ENCODE measurements at places on chromosomes 1 and 21.

DNA sequence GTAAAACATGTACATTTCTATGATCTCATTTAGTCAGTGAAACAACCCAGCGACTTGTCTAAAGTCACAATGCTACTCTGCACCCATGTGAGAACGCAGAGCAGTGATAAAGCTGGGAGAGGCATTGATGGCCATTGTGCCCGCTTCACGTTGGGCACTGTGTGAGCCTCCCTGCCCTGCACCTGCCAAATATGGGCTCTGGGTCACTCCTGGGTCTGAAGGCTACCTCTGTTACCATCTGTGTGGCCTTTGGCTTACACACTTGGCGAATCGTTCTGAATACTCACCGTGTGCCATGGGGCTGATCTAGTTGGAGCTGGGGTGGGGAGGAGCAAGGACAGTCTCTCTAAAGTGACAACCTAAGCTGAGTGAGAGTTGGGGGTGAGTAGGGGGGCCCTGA lies 29.9 kb downstream of the PCSK9 start:
- DNase-seq, result no peak

DNA sequence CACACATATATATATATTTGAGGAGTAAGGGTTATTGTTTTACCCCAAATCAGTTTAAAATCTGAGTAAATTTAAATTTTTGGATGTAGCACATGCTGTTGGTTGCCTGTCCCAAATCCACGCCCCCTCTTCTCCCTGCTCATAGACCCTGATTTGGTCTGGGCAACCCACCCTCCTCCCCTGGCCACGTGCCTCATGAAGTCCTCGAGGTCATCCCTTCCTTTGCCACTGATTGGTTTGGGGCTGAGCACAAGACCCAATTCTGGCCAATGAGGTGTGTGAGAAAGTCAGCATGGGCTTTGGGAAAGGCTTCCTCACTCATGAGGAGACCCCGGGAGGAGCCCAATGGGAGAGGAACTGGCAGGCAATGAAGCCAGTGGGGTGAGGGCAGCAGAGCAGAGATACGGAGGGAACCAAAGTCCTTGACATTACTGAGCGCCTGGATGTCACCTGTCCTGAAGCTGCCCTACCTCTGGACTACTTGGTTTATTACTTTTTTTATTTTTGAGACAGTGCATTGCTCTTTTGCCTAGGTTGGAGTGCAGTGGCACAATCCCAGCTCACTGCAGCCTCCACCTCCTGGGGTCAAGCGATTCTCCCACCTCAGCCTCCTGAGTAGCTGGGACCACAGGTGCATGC lies 31.3 kb upstream of the GPR157 start:
- DNase-seq, result no peak

- no peak for DNase-seq
These were observed 56.9 kb upstream of the EDEM3 start for GRCh38 chr1:184811439-184812111.

DNA sequence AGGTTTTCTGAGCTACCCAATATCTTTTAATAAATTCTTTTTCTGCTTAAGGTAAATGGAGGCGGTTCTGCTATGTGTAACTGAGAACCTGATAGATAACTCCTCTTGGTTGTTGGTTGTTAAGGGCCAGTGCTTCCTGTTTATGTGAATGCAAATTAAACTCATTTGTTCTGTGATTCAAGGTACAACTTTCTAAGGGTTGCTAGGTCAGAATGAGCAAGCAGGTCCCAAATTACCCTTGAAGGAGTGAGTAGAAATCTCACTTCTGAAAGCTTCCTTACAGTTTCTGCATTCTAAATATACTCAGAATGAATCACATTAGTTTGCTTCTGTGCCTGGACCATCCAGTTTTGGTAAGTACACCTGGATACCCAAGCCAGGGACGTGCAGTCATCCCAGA lies 15.5 kb upstream of the FAM78B start:
- no peak for DNase-seq

GRCh38 chr1:100387657-100388350 lies 35.5 kb downstream of the CDC14A start:
- DNase-seq, result peak; percentile 41

GRCh38 chr1:205458777-205459566 lies 3.1 kb upstream of the BLACAT1 start:
- no peak for DNase-seq

- DNase-seq, result no peak
These were observed 22.6 kb downstream of the KCNK1 start for GRCh38 chr1:233636503-233636877.

GRCh38 chr1:224294775-224295174 lies 35.2 kb downstream of the NVL start:
- no peak for DNase-seq

GRCh38 chr1:20198918-20199317 lies 12.6 kb upstream of the PLA2G2C start:
- DNase-seq, result no peak

All from CD4-positive, alpha-beta T cell treated with Interleukin-12 subunit alpha and Interleukin-12 subunit beta, for 1 hour (primary cell).